ENCODE measurements at places on chromosomes 5 and 9.

GRCh38 chr9:89807101-89807395 lies 202.2 kb downstream of the GADD45G start:
- no peak for DNase-seq

DNA sequence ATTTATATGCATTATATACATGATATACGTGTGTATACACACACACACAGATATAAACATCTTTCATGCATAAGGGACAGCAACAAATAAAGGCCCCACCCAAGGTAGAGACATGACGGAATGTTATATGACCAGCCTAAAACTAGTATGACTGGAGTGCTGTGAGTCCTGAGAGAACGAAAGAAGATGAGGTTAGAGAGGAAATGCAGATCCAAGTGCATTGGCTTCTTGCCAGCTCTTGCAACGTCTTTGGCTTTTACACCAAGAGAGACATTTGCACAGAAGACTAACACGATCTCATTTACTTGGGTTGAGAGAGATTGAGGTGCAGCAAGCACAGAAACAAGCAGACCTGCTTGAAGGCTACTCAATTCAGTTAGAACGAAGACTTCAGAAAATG lies 23.0 kb downstream of the CDH10 start:
- DNase-seq = no peak

DNA sequence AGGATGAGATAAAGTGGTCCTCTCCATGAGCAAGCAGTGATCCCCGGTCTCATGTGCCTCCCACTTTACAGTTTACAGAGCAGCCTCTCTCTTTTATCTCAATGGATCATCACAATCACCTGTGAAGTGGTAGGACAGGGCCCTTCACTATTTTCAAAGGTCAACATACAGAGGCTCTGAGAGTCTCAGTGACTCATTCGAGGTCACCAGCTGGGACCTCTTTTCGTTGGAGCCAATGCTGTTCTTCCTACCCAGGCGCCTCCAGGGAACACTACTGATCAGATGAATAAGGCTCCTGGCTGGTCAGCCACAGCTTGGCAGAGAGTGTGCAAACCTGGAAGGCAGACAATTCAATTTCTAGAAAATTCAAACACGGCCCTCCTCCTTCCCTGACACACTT lies 16.6 kb downstream of the GGTA1 start:
- no peak for DNase-seq

DNA sequence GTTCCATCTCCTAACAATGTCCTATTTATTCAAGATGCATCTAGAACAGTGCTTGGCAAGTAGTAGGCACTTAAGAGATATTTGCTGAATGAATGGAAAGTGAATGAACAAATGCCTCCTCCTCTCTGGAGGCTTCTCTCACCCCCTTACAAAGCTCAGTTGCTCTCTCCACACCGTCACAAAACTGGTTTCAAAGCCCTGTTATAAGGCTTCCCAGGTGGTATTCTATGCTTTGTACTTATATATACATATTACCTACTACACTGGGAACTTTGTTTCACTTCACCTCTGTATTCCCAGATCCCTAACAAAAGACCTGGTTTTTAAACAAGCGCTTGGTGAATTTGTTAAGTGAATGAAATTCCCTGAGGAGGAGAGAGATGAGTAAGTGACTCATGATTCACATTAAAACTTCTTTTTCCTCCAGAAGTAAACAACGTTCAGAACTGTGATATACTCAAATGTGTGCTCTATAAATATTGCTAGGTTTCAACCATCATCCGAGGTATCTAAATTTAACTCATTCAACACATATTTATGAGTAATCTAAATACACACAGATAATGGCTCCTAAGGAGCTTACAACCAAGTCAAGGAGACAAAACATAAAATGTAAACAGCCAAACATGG lies 36.0 kb downstream of the DENND1A start:
- DNase-seq = no peak

DNA sequence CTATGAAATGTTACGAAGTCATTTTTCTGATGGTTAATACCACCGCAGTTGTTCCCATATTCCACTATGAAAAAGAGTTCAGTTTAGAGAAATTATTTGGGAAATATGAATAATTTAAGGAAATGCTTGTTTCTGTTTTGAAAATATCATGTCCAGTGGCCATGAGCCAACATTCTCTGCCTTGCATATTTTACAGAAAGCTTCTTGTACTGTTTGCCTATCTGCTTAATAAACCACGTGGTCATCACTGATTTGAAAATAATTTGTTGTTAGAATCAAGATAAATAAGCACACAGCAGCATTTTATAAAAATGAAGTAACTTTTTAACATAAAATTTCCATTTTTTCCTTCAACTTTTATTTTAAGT lies 381.5 kb upstream of the CDH18 start:
- DNase-seq = no peak

DNA sequence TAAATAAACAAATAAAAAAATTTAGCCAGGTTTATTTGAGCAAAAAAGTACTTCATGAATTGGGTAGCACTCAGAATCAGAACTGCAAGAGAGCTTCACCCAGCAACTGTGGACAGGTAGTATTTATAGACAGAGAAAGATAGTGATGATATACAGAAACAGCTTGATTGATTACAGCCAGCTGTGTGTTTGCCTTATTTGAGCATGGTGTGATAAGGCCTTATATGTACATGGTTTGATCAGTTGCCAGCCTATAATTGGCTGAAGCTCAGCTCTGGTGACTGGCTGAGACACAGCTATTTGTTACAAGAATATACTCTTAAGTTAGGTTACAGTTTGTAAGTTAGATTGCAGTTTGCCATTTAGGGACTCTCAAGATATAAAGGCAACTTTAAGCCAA lies 34.3 kb upstream of the ARL15 start:
- no peak for DNase-seq

GRCh38 chr5:116672203-116672602 lies 97.6 kb upstream of the SEMA6A start:
- no peak for DNase-seq

GRCh38 chr5:137872466-137872865 lies 4.8 kb downstream of the MYOT start:
- no peak for DNase-seq

- no peak for DNase-seq
These were observed 44.9 kb downstream of the SHB start for GRCh38 chr9:38024036-38024681.

GRCh38 chr9:89815061-89815902 lies 210.5 kb downstream of the GADD45G start:
- no peak for DNase-seq

- DNase-seq = no peak
These were observed 41.1 kb upstream of the NEK6 start for GRCh38 chr9:124216474-124217176.
